ENCODE measurements at places on chromosomes 1 and 21.

DNA sequence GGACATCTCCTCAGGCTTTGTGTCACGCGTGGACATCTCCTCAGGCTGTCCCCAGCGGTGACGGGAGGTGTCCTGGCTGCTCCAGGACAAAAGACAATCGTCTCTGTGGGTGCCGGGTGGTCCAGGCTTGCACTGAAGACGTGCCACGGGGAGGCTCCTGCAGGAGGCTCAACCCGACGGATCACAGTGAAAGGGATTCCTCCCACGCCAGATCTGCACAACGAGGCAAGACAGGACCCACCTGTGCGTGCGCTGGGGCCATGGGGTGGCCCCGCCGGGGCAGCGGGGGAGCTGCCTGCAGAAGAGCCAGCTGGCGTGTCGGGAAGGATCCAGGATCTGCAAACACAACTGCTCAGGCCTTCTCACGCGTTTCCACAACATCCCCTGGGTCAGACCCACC, 18.8 kb upstream of the ARHGEF16 start:
- no peak for DNase-seq

DNA sequence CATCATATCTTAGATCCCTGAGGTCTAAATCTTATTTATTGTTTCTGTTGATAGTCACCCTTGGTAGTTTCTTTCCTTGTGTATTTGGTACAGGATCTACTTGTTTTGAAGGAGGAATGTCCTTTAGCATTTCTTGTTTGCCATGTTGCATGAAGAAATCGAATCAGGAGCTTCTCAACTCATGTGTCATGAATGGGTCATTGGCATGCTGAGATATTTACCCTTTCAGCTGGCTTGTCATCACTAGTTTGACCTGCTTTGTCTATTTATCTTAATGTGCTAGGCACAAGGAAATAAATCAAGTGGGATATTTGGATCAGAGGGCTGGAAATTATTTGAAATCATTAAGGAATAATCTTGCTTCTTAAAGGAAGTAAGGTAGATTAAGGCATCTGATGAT, 23.8 kb downstream of the THEM4 start:
- DNase-seq = no peak

DNA sequence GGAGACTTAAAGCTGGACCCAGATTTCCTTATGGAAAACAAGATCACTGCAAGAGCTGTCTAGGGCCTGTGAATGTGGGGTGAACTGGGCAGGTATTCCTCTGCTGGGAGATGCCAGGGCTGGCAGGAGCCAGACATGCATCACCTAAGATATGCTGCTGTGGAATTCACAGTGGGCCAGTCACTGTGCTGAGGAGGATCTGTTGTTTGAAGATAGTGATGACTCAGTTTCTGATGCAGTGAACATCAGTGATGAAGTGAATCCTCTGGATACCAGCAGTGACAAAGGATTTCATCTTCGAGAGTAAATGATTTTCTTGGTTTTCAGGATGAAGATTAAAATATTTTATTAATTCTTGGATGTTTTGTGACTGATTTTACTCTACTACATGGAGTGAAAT, 29.9 kb upstream of the CAMSAP2 start:
- no peak for DNase-seq

- no peak for DNase-seq
Observed at GRCh38 chr21:38804030-38804788, 1.5 kb upstream of the ETS2 start.

- DNase-seq = no peak
Observed at GRCh38 chr1:17113963-17114362, 5.3 kb downstream of the PADI2 start.

DNA sequence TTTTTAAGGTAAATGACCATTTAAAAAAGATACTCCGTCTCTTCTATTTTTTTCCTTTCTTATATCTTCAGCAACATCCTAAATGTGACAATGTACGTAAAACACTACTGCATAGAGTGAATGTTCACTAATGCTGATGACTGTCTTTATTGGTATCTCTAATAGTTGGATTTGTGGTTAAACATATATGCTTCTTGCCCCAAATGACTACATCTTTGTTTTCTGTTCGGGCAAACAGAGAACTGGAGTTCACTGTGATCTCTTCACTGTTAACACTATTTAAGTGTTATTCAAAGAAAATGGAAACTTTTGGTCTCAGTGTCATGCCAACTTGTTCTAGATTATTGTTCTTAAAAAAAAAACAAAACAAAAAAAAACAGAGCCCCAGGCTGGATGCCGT, 109.4 kb downstream of the KIF26B start:
- DNase-seq = no peak

DNA sequence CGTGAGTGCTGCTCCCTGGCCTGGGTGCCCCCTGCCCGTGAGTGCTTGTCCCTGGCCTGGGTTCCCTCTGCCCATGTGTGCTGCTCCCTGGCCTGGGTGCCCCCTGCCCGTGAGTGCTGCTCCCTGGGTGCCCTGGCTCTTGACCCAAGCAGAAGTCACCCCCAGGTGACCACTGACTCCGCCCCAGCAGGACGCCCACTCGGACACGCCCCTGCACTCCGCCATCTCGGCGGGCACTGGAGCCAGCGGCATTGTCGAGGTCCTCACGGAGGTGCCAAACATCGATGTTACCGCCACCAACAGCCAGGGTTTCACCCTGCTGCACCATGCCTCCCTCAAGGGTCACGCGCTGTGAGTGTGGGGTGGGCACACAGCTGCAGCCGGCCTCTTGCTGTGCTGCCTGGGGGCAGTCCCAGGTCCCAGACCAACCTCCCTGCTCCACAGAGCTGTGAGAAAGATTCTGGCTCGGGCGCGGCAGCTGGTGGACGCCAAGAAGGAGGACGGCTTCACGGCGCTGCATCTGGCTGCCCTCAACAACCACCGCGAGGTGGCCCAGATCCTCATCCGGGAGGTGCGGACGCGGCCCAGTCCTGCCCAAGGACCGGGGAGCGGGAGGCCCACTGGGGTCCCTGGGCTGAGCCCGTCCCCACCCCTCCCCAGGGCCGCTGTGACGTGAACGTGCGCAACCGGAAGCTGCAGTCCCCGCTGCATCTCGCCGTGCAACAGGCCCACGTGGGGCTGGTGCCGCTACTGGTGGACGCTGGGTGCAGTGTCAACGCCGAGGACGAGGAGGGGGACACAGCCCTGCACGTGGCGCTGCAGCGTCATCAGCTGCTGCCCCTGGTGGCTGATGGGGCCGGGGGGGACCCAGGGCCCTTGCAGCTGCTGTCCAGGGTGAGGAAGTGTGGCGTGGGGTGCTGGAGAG, 3.9 kb upstream of the MMP23B start:
- DNase-seq = no peak

DNA sequence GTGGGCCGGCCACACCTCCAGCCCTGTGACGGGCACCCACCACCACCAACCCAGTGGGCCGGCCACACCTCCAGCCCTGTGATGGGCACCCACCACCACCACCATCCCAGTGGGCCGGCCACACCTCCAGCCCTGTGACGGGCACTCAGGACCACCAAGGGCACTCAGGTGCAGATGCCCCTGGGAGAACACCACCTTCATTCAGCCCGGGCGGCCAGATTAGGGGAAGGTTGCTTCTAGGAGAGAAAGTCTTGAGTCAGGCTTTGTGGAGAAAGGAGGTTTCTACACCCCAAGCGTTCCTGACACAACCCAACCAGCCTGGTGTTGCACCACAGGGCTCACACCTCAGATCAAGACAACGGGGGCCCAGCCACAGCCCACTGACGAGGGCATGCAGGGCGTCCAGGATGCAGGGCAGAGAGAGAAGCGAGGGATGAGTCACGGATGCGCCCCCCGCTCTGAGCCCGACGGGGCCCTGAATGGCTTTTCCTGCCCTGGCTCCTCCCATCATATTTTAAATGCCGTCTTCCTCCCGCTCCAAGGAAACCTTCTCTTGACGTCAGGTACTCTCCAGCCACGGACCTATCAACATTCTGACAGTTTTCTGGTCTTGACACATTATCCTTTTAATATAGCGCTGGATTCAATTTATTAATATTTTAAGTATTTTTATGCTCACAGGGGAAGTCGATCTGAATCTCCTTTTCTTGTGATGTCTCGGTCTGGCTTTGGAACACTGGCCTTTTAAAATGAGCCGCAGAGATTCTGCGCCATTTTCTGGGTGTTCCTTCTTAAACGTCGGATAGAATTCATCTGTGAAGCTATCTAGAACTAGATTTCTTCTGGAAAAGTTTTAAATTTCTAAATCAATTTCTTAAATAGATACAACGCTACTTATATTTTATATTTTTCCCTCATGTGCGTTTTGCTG, 631 bp upstream of the SPATC1L start:
- peak; percentile 43 for DNase-seq

- DNase-seq = no peak
Observed at GRCh38 chr1:114522264-114522575, 11.2 kb upstream of the TRIM33 start.
